ENCODE measurements at places on chromosomes 12 and 14.

DNA sequence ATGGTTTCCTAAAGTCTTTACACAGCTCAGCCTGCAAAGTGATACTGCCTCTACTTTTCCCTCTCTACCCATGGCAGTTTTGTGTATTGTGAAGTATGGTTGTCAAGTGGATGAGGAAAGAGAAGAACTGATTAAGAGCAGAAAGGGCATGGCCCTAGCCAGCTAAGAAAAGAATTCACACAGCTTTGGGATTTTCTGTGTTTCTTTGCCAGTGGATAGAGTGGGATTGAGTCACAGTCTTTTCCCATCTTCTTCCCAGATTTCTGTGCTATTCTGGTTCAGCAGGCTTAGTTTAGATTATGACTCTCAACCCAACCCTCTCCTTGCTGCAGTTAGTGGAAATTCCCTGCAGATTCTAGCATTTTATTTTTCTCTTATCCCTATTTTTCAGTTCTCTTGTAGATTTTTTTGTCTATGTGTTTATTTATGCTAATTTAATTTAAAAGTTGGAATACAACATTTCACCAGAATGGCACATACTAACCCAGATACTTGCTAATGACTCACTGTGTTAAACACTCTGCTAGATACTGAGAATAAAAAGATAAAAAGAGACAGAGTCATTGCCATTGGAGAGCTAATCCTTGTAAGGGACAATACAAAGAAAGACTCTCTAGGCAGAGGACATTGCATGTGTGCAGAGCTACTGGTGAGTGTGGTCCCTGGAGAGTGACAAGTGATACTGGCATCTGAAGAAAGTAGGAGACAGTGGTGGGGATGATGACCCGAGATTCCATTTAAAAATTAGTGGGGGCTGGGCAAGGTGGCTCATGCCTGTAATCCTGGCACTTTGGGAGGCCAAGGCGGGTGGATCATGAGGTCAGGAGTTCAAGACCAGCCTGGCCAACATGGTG is 106.3 kb downstream of the ST8SIA1 start:
- DNase-seq = no peak

DNA sequence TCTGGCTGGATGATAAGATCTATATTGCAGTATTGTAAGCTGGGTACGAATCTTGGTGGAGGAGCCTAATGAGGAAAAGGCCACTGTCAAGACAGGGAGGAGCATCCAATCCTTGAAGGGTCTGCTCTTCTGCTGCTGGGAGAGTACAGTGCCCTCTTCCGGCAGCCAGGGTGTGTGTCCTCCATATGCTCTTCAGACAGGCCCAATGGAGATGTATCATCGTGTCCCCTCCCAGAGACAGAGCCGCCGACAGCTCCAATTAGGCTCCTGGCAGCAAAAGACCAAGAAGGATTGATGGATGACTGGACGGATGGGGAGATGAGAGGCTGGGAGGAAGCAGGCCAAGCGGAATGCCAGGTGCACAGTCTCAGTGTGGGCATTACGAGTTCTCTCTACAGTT is 51.6 kb upstream of the PIWIL1 start:
- no peak for DNase-seq

DNA sequence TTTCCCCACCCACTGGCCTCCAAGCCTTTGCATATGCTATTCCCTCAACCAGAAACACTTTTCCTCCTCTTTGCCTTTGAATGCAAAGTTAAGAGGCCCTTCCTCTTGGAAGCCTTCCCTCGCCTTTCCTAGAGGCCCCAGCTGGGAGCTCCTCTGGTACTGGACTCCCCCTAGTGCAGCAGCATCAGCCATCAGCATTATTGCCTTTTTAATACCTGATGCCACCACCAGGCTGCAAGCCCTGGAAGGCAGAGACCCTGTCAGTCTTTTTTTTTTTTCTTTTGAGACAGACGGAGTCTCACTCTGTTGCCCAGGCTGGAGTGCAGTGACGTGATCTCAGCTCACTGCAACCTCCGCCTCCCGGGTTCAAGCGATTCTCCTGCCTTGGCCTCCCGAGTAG is 19.1 kb upstream of the PLA2G1B start:
- DNase-seq = no peak

GRCh38 chr14:72129291-72129690 is 197.1 kb downstream of the RGS6 start:
- DNase-seq = no peak

- DNase-seq = no peak
These were observed 34.0 kb downstream of the TCHP start for GRCh38 chr12:109934026-109934425.

- DNase-seq = no peak
These were observed 214.2 kb upstream of the KRR1 start for GRCh38 chr12:75725521-75726111.

DNA sequence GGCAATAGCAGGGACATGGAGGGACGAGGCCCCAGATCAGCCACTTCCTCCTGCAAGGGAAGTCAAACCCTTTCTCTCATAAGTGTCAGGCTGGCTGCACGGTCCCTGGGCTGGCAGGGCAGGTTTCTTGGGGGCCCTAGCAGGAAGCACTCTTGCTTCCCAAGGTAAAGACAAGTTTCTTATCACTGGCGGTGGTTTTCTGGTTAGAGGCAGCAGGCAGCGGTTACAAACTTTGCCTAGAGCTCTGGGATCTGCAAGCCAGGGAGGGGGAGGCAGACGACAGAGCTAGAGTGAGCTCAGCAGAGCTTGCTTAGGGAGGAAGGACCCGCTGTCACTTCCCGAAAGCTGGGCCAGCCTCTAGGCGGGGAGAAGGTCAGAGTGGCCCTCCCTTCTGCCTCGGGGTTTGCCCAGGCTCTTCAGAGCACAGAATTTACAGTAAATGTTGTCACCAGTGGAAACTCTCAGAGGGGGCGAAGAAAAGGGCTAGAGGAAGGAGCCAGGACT is 20.4 kb downstream of the BATF start:
- peak; percentile 57 for DNase-seq

GRCh38 chr14:92729634-92730358 is 18.6 kb downstream of the LGMN start:
- no peak for DNase-seq

- DNase-seq = no peak
These were observed 130.8 kb downstream of the BCL11B start for GRCh38 chr14:99141236-99141635.

DNA sequence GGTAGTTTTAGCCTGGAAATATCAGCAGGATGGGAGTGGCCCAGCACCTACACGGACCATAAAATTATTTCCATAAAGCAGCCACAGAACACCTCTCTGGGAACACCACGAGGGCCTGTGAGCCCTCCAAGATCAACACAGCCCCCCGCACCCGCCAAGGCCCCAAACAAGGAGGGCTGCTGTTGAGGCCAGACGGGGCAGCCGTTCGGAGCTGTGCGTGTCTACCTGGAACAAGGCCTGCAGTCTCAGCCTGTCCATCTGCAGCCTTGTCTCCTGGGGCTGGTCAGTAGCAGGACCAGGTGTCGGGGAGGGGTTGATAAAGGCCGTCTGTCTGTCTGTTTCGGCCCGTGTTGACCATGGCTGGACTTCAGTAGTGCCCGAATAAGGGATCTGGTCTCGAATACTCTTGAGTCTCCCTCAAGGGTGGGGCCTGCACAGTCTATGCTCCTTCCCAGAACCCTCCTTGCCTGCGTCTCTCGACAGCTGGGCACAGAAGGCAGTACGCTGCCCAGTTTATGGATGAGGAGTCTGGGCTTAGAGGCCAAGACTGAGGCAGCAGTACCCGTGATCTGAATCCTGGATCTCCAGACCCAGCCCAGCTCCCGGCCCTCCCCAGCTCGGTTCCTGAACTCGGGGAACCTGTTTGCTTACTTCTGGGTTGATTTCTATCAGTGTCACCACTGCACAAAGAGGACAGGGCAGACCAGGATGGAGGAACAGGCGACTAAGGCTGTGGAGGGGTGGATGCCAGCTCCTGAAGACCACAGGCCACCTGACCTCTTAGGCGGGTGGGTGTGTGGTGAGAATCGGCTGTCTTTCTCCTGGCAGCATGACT is 23.1 kb upstream of the DLK1 start:
- no peak for DNase-seq

DNA sequence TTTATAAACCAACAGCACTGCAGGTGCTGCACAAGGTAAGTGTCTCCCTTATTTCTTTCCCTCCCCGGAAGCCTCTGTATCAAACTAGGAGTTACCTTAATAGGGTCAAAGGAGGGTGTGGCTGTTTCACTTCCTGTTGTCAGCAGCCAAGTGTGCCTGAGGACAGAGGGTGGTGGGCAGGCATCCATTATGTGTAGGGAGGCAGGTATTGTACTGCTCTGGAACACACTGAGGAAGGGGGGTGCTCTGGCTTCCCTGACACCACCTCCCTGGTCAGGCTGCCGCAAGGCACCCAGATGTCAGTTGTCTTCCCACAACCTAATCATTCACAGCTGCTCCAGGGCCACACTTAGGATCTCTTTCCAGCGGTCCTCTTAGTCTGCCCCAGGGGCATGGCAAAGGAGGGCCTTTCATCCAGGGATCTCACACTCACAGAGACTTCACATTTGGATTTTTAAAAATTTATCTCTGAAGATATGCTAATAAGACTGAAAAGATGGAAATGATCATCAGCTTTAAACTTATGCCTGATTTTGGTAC is 132.0 kb upstream of the ARHGAP5 start:
- no peak for DNase-seq

- DNase-seq = no peak
These were observed 68.0 kb downstream of the SERPINA3 start for GRCh38 chr14:94679937-94680861.

DNA sequence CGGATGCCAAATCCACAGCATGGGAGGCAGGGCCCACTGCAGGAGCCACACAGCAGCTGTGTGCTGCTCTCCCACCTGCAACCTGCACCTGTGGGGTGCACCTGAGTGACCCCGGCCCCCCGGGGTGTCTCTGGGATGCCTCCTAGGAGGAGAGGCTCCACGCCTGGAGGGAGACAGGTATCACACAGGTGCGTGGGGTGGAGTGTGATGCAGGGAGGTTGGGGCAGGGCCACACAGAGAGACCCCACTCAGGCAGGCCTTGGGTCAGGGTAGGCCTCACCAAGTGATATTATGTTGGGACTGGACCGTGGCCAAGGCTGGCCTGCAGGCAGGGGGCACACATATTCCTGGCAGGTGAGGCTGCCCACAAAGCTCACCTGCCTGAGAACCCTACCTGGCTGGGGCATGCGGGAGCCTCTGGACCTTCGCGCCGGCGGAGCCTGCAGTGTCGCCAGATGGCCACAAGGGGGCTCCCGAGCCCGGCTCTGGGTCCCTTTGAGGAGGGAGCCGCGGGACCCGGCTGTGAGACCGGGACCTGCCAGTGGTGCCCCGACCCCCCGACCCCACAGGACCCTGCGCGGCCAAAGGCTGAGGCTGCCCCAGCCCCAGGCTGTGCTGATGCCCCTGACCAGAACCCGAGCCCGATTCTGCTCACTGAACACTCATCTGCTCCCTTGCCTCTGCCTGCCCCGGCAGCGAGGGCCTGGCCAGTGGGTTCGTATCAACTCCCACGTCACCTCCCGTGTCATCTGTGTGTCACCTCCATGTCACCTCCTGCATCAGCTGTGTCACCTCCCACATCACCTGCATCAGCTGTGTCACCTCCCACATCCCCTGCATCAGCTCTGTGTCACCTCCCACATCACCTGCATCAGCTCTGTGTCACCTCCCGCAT is 11.4 kb downstream of the TMEM121 start:
- peak; percentile 73 for DNase-seq

DNA sequence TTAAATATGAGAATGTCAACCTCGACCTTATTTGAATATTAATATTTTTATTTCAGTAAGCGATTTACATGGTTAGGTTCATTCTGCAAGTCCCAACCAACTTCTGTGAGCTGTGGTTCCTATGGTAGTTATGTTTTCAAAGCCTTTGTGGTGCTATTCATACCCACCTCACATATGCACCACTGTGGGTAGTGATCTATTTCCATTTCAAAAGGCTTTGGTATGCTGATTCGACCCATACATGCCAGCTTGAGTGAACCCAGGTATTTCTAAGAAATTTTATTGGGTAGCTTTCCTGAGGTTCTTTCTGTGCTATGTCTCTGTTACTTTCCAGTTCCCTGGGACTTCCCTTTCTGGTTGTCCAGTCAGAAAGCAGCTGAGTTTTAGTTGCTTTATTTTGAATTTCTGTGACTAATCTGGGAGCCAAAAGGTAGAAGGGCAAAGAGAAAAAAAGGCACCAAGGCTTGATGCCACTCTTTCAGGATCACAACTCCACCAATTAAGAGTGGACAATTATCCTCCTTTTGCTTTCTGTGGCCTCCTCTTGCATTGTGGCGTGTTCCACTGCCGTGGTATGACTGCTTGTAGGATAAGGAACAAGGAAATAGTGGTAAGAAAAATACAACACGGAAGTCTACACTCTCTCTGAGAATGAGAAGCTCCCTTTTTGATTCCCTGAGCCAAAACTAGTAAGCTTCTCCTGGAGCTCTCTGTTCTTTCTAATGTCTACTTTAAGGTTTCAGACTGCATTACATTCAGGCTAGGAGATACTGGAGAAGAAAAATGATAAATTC is 729.1 kb downstream of the NOVA1 start:
- DNase-seq = no peak

GRCh38 chr12:131914179-131914702 is 14.8 kb upstream of the PUS1 start:
- no peak for DNase-seq

DNA sequence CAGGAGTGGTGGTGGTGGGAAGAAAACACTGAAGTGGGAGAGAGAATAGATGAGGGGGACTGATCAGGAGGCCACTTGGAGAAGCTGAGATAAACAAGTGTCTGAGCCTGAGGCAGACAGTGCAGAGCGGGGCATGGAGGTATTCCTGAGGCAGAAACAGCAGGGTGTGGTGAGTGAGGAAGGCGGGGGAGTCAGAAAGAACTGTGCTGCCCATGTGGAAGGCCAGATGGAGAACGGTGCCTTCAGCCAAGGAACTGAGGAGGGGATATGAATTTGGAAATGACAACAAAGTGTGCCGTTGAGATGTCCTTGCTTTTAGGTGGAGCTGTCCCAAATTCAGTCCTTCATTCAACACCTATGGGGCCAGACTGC is 13.7 kb downstream of the APPL2 start:
- no peak for DNase-seq

GRCh38 chr14:92973261-92973797 is 50.4 kb downstream of the CHGA start:
- peak; percentile 18 for DNase-seq

DNA sequence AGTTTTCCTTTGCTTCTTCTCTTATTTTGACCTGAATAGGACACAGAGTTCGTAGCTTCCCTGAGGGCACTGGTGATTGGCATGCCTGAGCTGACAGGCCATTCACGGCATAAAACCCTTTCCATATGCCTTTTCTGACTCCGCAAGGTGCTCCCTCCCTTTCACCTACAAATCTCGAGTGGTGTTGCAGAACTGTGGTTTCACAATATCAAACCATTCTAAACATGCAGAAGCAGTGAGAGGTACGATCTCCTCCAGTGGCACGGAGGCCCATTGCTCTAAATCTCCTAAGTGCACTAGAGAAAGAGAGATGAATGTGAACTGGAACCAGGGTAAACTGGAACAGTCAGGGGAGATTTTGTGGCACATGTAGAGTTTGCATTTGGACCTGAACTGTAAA is 23.9 kb downstream of the CLSTN3 start:
- DNase-seq = no peak

DNA sequence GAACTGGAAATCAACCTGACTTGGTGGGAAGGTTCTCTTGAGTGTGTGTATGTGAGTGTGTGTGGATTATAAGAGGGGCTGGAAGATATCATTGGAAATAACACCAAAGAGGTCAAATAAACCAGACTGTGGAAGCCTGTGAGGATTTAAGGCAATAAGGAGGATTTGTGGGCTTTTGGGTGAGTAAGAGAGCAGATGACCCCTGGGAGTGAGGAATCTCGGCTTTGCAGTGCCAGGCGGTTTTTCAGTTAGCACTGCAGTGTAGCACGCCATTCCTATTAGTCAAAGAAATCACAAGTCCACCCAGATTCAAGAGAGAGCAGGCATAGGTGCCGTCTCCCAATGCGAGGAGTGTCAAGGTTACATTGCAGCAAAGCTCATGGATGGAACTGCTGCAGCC is 63.3 kb downstream of the CALM1 start:
- DNase-seq = no peak

Measured in stimulated activated effector memory CD8-positive, alpha-beta T cell treated with anti-CD3 and anti-CD28 coated beads, Interleukin-12 subunit alpha, Interleukin-12 subunit beta, amount 100 ng/mL, for 72 hours (primary cell).